ENCODE measurements at places on chromosomes 2 and 18.

- DNase-seq, result no peak
Measured at GRCh38 chr2:234047361-234047760, 3.1 kb upstream of the SPP2 start.

- no peak for DNase-seq
Measured at GRCh38 chr2:216696751-216697560, 1.6 kb upstream of the IGFBP5 start.

GRCh38 chr2:48583961-48584360 lies 33.7 kb upstream of the GTF2A1L start:
- no peak for DNase-seq

GRCh38 chr2:137872577-137872976 lies 91.7 kb upstream of the HNMT start:
- DNase-seq, result no peak

- no peak for DNase-seq
Measured at GRCh38 chr2:15334644-15335326, 226.3 kb downstream of the NBAS start.

Data from T-helper 2 cell treated with Interferon-gamma antibody and Interleukin-4, amounts not matched to agents 5 μg/mL and 100 μg/mL, for 36 hours (primary cell).